ENCODE measurements at places on chromosomes 1 and 21.

DNA sequence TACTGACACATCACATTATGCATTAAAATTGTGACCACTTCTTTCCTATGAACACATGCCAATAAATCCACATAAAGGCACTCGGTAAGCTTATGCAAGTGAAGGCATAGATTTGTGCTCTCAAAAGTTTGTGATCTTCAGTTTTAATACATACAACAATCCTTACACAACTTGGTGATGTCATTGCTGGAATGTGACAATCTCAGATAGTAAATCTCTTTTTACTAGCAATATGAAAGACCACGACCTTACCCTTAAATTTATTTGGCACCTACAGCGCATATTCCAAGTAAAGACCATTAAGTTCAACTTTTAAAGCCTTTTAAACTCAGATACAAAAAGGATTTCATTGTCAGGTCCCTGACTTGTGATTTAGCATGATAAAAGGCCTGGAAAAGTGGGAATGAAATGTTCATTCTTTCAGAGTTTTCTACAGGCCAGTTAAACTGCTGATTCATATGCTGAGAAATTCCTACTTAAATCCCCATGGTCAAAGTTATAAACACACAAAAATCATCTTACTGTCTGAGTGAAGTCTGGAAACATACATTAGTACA is 157.4 kb downstream of the SIPA1L2 start:
- no peak for DNase-seq
- peaks cover 4% of the 10 kb centered on the region for H3K4me1 ChIP-seq
- H3K4me3 ChIP-seq = no peak overlapping the region
- no peak overlapping the region for H3K27ac ChIP-seq
- H3K27me3 ChIP-seq = no peaks in the 10 kb centered on the region
- H3K36me3 ChIP-seq = no peaks in the 10 kb centered on the region

GRCh38 chr1:79040424-79041082 is 34.0 kb upstream of the ADGRL4 start:
- H3K4me1 ChIP-seq = no peaks in the 10 kb centered on the region
- H3K27me3 ChIP-seq = no peaks in the 10 kb centered on the region

GRCh38 chr1:3795453-3796214 is 664 bp downstream of the LRRC47 start:
- peak overlapping the region; percentile 59 for H3K27ac ChIP-seq
- no peak for DNase-seq
- H3K27me3 ChIP-seq = no peaks in the 10 kb centered on the region
- H3K4me3 ChIP-seq = peak overlapping the region; percentile 2
- H3K36me3 ChIP-seq = no peaks in the 10 kb centered on the region

DNA sequence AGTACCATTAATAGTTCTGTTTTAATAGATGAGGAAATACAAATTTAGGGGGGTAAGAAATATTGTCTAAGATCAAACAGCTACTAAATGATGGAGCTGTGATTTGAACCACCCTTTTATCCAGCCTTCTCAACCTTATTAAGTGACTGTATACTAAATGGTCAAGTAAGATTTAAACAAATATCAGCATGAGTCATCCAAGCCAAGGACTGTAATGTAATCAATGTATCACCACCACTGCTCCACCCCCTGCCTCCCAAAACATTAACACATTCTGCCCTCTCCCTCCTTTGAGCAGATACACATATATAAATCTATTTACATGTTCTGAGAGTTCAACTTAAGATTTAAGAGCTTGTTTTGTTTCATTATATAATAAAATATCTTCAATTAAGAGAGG is 58.9 kb downstream of the LRRC40 start:
- DNase-seq = no peak
- no peaks in the 10 kb centered on the region for H3K27me3 ChIP-seq
- no peak overlapping the region for H3K27ac ChIP-seq

- H3K27ac ChIP-seq = no peak overlapping the region
- H3K4me1 ChIP-seq = no peaks in the 10 kb centered on the region
- no peaks in the 10 kb centered on the region for H3K36me3 ChIP-seq
These were observed 1324.0 kb downstream of the AMY1C start for GRCh38 chr1:105073660-105074059.

GRCh38 chr1:22518379-22518778 is 44.9 kb upstream of the EPHA8 start:
- no peak for DNase-seq
- no peaks in the 10 kb centered on the region for H3K27me3 ChIP-seq
- no peak overlapping the region for H3K4me3 ChIP-seq
- H3K27ac ChIP-seq = no peak overlapping the region

GRCh38 chr1:233261206-233261605 is 34.3 kb downstream of the PCNX2 start:
- H3K27ac ChIP-seq = no peak overlapping the region
- H3K36me3 ChIP-seq = peaks cover 16% of the 10 kb centered on the region
- H3K27me3 ChIP-seq = no peaks in the 10 kb centered on the region
- DNase-seq = no peak
- H3K4me3 ChIP-seq = no peak overlapping the region

DNA sequence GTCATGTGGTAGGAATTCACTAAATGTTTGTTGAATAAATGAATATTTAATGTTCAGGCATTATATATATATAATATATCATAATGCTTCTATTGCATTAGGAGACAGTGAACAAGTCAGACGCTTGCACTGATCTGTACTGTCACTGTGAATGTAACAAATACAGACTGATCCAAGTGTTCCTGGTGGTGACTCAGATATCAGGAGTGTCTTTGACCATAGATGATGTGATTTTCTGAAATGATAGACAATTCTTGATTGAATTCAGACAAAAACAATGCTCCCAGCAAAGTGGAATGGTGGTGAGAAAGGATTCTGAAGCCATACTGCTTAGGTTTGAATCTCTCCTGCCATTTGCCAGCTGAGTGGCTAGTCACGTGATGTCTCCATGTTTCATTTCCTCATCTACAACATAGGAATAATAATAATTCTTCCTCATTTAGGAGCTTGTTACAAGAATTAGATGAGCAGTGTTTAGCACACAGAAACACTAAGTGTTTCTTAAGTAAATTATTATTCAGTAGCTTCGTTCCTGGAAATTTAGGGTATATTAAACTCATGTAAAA is 71.0 kb downstream of the OLFML2B start:
- no peak overlapping the region for H3K4me3 ChIP-seq
- no peak for DNase-seq
- H3K4me1 ChIP-seq = peaks cover 16% of the 10 kb centered on the region
- H3K27ac ChIP-seq = no peak overlapping the region

DNA sequence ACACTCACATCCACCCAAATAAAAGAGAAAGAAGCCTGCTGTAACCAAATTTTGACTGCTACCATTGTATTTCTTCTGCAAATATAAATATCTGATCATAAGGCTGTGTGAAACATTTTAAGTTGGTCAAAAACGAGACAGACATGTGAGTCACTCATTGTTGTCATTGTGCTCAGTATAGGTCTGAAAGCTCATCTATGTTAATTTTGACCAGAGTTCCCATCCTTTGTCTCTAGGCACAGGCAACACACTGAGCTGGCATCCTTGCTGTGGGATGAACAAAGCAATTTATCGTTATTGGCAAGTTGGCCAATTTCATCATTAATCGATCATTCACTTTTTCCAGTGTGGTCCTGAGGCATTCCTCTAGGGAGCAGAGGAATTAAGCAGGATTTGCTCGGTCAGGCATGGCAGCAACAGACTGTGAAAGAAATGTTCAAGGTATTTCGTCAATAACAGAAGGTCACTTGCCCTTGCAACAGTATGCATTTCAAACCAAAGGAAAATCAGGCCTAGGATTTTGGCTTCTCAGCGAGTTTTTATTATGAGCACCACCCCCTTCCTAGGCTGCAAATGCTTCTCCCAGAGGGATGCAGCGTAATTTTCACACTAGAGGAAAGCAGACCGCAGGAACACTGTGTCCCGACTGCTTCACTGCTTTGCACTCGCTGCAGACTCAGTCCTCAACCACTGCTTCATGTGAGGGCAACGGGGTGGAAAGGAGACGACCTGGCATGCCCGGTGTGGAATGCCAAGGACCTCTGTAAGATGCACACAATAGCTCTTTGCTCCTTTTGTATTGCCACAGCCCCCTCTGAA is 87.9 kb upstream of the SMYD2 start:
- no peak overlapping the region for H3K4me3 ChIP-seq
- H3K27me3 ChIP-seq = peaks cover 10% of the 10 kb centered on the region
- H3K4me1 ChIP-seq = no peaks in the 10 kb centered on the region
- no peaks in the 10 kb centered on the region for H3K36me3 ChIP-seq
- DNase-seq = no peak

DNA sequence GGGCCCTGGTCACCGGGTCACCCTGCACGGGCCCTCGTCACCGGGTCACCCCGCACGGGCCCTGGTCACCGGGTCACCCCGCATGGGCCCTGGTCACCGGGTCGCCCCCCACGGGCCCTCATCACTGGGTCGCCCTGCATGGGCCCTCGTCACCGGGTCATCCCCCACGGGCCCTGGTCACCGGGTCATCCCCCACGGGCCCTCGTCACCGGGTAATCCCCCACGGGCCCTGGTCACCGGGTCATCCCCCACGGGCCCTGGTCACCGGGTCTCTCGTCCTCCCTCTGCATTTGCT is 77.6 kb downstream of the RIPK4 start:
- H3K27me3 ChIP-seq = no peaks in the 10 kb centered on the region
- H3K36me3 ChIP-seq = no peaks in the 10 kb centered on the region
- H3K4me1 ChIP-seq = no peaks in the 10 kb centered on the region

DNA sequence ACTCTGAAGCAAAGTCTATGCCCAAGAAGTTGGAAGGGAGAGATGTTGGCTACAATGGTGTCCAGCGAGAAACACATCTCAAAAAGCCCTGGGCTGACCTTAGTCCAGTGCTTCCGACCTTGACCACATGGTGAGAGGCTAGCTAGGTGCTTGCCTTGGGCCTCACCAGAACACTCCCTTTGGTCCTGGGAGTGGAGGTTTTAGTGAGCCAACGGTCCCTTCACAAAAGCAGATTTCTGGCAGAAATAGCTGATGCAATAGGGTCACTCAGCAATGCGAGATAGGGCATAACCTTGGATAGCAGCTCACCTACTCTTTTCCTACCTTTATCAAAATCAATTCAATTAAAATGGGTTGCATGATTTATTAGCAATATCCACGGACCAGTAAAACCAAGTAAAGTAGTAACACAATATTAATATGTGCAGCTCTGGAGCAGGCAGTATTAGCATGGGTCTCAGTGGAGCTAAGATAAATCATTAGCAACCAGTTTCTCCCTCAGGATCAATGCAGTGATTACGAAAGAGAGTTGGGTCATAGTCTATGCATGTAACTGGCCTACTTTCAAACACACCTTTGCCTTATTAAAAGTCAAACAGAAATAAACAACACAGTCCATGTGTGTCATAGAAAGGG is 1.9 kb downstream of the SLC30A10 start:
- H3K36me3 ChIP-seq = no peaks in the 10 kb centered on the region
- peaks cover 10% of the 10 kb centered on the region for H3K27me3 ChIP-seq
- H3K4me3 ChIP-seq = no peak overlapping the region
- no peaks in the 10 kb centered on the region for H3K4me1 ChIP-seq
- no peak overlapping the region for H3K27ac ChIP-seq

- H3K27me3 ChIP-seq = no peaks in the 10 kb centered on the region
- peak; percentile 91 for DNase-seq
- peak overlapping the region; percentile 81 for H3K27ac ChIP-seq
- H3K4me3 ChIP-seq = peak overlapping the region; percentile 63
- no peaks in the 10 kb centered on the region for H3K36me3 ChIP-seq
These were observed 28.3 kb upstream of the PCBP3 start for GRCh38 chr21:45615145-45615711.

GRCh38 chr21:42571391-42572150 is 57.9 kb downstream of the SLC37A1 start:
- peaks cover 18% of the 10 kb centered on the region for H3K36me3 ChIP-seq
- H3K27ac ChIP-seq = no peak overlapping the region
- no peaks in the 10 kb centered on the region for H3K4me1 ChIP-seq
- no peak for DNase-seq
- H3K27me3 ChIP-seq = no peaks in the 10 kb centered on the region

GRCh38 chr1:173415490-173415889 is 61.6 kb upstream of the PRDX6 start:
- H3K27ac ChIP-seq = no peak overlapping the region
- no peak overlapping the region for H3K4me3 ChIP-seq
- H3K4me1 ChIP-seq = peaks cover 11% of the 10 kb centered on the region
- no peaks in the 10 kb centered on the region for H3K27me3 ChIP-seq
- H3K36me3 ChIP-seq = peaks cover 5% of the 10 kb centered on the region

DNA sequence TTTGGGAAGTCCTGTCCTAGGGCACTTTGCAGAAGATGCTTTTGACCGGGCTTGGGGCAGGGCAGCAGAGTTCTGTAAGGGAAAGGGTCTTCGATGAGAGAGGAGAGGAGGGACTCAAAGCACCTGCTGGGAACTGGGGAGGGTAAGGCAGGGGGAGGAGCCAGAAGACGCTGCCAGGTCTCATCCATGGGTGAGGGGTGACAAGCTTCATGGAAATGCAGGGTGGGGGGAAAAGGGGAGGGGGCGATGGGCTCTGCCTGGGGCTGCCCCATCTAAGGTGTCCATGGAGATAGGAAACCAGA is 20.9 kb upstream of the C2CD2 start:
- no peaks in the 10 kb centered on the region for H3K27me3 ChIP-seq
- no peak overlapping the region for H3K27ac ChIP-seq
- no peak for DNase-seq
- H3K36me3 ChIP-seq = no peaks in the 10 kb centered on the region

GRCh38 chr1:53641481-53642214 is 97.3 kb downstream of the GLIS1 start:
- no peaks in the 10 kb centered on the region for H3K4me1 ChIP-seq
- DNase-seq = no peak
- H3K4me3 ChIP-seq = no peak overlapping the region
- no peaks in the 10 kb centered on the region for H3K27me3 ChIP-seq

GRCh38 chr1:209154912-209155311 is 428.6 kb upstream of the CAMK1G start:
- no peaks in the 10 kb centered on the region for H3K36me3 ChIP-seq
- DNase-seq = no peak
- H3K4me1 ChIP-seq = no peaks in the 10 kb centered on the region
- H3K4me3 ChIP-seq = no peak overlapping the region
- H3K27me3 ChIP-seq = no peaks in the 10 kb centered on the region
